ENCODE measurements at places on chromosomes 4 and X. TPM values are rescaled to one million over a fixed set of nuclear protein-coding genes. Genes with fewer than 3 reads are reported as not detected.

Gene MAGEA1
- not detected for total RNA-seq

GRCh38 chrX:41761169-41761568 is 37.2 kb downstream of the GPR82 start:
- no peak for DNase-seq

Gene AMTN
- not detected for total RNA-seq

GRCh38 chrX:9842541-9842940 is 56.3 kb downstream of the SHROOM2 start:
- DNase-seq: no peak

Gene PABPC5
- not detected for total RNA-seq

- DNase-seq: no peak
These were observed 6.9 kb downstream of the LSM6 start for GRCh38 chr4:146182443-146182842.

DNA sequence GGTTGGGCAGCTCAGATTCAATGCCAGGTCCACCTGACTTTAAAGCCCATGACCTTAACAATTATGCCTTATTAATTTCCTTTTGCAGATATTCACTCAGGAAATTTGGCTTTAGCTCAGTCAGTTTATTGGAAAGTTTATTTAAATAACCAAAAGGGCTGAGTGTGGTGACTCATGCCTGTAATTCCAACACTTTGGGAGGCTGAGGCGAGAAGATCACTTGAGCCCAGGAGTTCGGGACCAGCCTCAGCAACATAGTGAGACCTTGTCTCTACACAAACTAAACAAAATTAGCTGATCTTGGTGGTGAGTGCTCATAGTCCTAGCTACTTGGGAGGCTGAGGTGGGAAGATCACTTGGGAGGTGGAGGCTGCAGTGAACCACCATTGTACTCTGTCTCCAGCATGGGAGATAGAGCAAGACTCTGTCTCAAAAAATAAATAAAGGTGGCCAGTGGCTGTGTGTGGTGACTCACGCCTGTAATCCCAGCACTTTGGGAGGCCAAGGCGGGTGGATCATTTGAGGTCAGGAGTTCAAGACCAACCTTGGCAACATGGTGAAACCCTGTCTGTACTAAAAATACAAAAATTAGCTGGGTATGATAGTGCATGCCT is 43.3 kb downstream of the RHOH start:
- no peak for DNase-seq

- peak; percentile 57 for DNase-seq
These were observed 442 bp upstream of the MCUB start for GRCh38 chr4:109559625-109559982.

All from activated T-cell treated with anti-CD3 and anti-CD28 coated beads, Interleukin-2, amount 50 U/mL, for 72 hours (primary cell).